Activated CD8-positive, alpha-beta T cell treated with anti-CD3 and anti-CD28 coated beads, Interleukin-2, amount 10 ng/mL, durations not matched to agents 7 days and 5 days (primary cell): ENCODE measurements at places on chromosomes 4 and X.

- DNase-seq = no peak
Observed at GRCh38 chr4:189828081-189828697, 112.5 kb upstream of the FRG1 start.

GRCh38 chrX:134388161-134389109 lies 71.5 kb upstream of the HPRT1 start:
- no peak for DNase-seq

GRCh38 chr4:185566425-185566824 lies 31.1 kb upstream of the PDLIM3 start:
- DNase-seq = no peak

GRCh38 chrX:108736509-108737479 lies at the start of gene IRS4:
IRS4 (minus strand) TSS chrX:108736563.
- DNase-seq = no peak

- DNase-seq = peak; percentile 20
Observed at GRCh38 chrX:24023972-24024669, 2.9 kb downstream of the KLHL15 start.

DNA sequence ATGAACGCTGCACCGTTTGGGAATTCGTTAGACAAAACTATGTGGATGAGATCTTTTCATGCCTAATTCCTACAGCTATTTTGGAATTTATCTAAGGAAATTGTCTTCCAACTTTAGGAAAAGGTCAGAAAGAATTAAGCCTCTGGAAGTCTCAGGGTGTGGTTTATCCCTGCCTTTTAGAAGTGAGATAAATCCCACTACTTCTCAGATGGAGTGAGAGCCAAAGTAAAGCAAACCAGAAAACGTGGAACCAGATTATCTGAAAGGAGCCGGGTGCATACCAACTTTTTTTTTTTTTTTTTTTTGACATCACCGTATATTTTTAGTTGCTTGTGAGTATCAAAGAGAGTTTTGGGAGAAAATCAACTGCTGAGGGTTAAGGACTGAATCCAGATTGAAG lies 79.6 kb downstream of the VCX2 start:
- DNase-seq = no peak

DNA sequence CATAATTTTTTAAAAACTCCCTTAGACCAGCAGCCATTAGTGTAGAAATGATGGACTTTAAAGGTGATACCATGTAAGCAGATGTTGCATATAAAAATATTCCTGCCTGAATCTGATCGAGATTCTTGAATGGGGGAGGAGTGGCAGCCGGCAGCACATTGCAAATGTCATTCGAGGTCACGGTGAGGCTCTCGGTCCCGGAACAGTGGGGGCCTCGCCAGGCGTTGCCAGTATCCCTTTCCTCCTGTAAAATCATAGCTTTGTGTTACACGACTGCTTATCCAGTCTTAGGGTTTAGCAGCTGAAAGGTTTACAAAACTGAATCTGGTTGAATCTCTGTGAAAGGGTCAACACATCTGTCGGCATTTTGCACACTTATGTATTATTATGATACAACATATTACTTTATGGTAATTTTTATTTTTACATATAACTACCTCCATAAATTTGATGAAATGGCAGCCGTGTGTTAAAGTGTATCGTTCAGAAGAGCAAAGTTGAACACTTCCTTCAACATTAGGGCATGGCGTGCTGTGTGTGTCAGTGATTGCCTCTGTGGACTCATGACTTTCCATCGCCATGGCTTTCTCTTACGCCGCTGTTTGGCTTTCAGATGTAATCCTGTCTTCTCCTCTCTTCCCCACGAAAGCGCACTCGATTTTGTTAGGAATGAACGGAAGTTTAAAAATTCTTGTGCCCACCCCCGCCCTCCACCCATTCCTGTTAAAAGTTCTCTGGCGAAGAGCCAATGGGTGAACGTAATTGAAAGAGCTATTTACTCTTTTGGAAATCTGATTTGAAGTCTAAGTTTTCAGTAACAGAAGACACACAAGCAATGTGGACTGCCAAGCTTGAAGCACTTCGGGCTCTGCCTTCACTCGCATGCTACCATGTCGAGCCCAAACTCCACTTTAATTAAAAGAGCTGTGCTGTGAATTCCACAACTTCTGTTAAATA lies 114.8 kb downstream of the STOX2 start:
- no peak for DNase-seq

DNA sequence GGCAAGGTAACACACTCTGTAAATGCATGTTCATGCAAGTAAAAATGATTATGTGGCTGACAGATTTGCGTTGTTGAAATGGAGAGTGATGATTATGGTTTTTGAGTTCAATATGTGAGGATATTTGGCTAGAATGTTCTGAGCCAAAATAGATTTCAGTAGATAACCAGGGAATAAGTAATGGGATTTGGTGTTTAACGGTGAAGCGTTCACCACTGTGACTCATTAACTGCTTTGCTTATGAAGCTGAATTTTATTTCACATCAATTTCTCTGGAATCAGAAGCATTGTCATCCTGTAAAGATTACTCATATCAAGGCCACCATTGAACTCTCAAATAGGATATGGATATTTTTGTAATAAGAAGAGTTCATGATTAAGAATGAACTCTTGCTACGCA lies 11.7 kb downstream of the AFP start:
- DNase-seq = no peak
